ENCODE measurements at places on chromosomes 5 and 9.

- no peak for DNase-seq
Observed at GRCh38 chr5:85049020-85049419, 664.3 kb upstream of the EDIL3 start.

DNA sequence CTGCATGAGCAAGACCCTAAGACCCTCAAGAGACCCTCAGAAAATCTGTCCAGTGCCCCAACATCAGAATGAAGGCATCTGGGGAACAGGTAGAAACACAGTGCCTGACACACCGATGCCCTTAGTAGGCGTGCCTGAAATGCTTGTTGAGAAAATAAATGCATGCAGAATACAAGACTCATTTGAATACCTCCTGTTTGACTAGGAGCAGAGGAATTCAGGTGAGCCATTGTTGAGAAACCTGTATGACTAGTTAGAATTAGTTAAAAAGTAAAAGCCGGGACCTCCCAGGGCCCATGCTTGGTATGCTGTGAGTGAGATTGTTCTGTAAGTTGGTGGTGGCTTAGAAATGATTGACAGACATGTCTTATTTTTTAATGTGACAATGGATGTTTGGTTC, 55.0 kb downstream of the WWC1 start:
- DNase-seq = no peak

- no peak for DNase-seq
Observed at GRCh38 chr9:69931340-69931739, 110.7 kb downstream of the CFAP95 start.

- no peak for DNase-seq
Observed at GRCh38 chr9:4139196-4139595, 160.7 kb downstream of the GLIS3 start.

GRCh38 chr9:126860077-126860756, at the start of gene ZBTB34:
ZBTB34 (plus strand) TSS chr9:126860639; CDS start chr9:126879400, 18,761 bp downstream.
- DNase-seq = no peak

DNA sequence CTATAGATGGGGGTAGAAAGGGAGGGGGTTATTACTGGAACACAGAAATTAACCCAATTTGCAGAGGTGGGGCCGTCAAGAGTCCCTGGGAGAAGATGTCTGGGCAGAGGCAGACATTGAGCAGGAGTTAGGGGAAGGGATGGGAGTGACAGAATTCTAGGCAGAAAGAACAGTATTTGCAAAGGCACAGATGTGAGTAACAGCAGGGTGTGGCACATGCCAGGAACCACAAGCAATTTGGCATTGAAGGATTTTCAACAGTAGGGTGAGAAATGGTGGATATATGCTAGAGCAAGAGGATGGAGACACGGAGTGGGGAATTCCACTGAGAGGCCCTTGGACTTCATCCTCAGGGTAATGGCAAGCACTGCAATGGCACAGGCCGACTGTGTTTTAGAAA, 71.6 kb upstream of the FRRS1L start:
- no peak for DNase-seq

- DNase-seq = no peak
Observed at GRCh38 chr5:167546270-167546669, 745.2 kb upstream of the WWC1 start.

- no peak for DNase-seq
Observed at GRCh38 chr9:23567516-23568165, 258.4 kb downstream of the ELAVL2 start.

DNA sequence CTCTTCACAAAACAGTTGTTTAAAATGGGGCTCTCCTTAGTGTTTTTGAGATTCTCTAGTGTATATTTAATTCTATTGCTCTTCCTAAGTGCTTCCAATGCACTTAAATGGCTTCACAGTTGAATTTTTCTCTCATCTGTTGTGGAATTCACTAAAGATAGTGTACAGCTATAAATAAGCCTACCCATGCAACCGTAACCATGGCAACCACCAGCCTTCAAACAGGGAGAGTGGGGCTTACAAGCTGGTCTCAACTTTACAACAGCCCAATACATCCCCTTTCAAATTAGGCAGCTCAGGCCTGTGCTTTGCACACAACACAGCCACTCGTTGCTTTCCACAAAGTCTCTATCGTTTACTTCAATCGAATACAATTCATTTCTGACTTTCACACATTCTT, 144.0 kb upstream of the PLPPR1 start:
- DNase-seq = no peak

- DNase-seq = no peak
Observed at GRCh38 chr5:2298781-2299180, 416.1 kb upstream of the IRX4 start.

- DNase-seq = no peak
Observed at GRCh38 chr9:88974641-88975040, 16.6 kb upstream of the S1PR3 start.

DNA sequence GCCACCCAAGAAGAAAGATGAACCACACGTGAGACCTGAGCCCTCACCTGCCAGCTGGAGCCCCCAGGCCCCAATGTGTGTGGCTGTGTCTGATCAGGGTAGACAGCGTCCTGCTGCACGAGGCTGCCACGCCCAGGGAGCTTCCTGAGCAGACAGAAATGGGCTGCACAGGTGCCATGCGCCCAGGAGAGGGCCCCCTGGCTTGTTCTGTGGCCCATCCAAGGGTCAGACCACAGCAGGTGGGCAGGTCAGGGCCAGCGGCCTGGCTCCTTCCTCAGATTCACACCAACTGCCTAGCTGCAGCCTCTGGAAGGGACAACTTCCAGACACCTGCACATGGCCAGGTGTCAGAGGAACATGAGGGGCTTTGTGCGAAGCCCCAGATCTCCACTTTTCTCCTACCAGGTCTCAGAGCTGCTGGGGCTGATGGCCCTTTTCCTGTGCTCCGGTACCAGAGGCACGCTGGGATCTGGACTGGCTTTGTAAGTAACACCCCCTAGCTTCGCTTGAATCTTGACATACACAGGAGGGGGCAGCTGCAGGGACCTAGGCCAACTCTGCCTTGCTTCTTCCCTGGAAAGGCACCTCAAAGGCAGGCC, 10.8 kb downstream of the SARDH start:
- DNase-seq = no peak

DNA sequence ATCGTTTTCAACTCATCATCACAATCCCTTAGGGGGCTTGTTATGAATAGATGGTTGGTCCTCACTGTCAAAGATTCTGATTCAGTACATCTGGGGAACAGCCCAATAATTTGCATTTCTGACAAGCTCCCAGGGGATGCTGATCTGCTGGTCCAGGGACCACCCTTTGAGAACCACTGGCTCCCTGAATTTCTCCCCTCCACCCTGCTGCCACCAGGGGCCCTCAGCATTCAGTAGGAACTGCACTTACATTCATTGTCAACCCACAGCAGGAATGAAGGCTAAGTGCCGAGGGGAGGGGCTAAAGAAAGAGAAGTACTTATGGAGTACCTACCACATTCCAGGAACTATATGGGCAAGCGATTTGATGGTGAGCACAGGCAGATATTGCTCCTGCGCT, 85.9 kb downstream of the BOD1 start:
- no peak for DNase-seq

DNA sequence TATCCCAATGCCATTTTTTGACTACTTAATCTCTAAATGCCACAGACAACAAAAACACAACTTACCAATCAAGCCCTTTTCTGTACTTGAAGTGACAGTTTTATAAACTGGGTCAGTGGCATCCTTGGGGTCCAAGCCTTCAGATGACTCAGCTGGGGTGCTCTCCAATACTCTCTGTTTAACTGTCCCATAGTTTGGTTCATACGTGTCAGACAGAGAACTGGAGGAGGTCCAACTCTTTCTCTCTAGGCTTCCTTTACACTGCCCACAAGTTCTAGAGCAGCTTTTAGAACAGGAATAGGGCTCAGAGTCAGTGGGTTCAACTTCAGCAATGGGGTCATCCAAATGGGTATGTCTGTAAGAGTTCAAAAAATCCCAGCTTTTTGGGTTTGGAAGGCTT, 166.9 kb downstream of the CDC42SE2 start:
- DNase-seq = no peak

- DNase-seq = no peak
Observed at GRCh38 chr9:127578627-127578951, 33.5 kb upstream of the STXBP1 start.

DNA sequence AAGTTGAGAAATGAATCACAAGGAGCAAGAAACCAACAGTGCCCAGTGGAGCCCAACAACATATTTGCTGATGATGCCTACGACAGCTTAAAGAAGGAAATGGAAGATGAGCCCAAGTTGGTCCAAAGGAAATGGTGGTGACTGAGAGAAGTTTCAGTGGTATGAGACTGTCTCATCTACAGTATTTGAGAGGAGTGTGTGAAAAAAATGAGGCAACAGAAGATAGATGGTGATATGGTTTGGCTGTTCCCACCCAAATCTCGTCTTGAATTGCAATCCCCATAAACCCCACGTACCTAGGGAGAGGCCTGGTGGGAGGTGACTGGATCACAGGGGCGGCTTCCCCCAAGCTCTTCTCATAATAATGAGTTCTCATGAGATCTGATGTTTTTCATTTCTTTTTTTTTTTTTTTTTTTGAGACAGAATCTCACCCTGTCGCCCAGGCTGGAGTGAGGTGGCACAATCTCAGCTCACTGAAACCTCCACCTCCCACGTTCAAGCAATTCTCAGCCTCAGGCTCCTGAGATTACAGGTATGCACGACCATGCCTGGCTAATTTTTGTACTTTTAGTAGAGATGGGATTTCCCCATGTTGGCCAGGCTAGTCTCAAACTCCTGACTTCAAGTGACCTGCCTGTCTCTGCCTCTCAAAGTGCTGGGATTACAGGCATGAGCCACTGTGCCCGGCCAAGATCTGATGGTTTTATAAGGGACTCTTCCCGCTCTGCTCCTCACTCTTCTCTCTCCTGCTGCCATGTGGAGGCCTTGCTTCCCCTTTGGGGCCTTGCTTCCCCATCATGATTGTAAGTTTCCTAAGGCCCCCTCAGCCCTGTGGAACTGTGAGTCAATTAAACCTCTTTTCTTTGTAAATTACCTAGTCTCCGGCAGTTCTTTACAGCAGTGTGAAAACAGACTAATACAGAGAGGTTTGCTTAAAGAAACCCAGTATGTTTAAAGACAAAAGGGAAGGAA, 30.2 kb downstream of the EFCAB9 start:
- no peak for DNase-seq

- no peak for DNase-seq
Observed at GRCh38 chr5:98144710-98145109, 628.8 kb upstream of the RGMB start.

- no peak for DNase-seq
Observed at GRCh38 chr9:107218829-107219485, 64.1 kb upstream of the RAD23B start.

GRCh38 chr5:135690466-135690865, 111.7 kb upstream of the CXCL14 start:
- no peak for DNase-seq

- DNase-seq = no peak
Observed at GRCh38 chr9:106954558-106954957, 91.6 kb downstream of the ZNF462 start.

DNA sequence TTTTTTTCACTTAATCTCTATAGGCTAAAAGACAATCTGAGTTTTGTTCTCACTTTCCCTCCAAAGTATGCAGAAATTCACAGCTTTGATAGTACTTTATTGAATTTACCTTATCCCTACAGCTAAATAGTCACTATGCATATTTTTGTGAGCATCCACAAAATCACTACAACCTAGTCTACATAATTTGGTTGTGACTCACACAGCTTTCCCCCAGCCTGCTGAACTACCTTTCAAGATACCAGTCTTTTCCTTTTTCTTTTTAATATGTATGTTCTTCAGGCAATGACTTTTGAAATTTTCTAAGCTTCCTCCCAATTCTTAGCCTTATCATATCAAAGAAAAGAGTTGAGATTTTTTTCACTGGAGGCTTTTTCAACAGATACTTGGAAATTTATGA, 347.3 kb upstream of the CDH6 start:
- DNase-seq = no peak

- DNase-seq = no peak
Observed at GRCh38 chr5:133284306-133284705, 232.5 kb downstream of the HSPA4 start.

- no peak for DNase-seq
Observed at GRCh38 chr5:102532123-102532522, 33.3 kb upstream of the SLCO6A1 start.

DNA sequence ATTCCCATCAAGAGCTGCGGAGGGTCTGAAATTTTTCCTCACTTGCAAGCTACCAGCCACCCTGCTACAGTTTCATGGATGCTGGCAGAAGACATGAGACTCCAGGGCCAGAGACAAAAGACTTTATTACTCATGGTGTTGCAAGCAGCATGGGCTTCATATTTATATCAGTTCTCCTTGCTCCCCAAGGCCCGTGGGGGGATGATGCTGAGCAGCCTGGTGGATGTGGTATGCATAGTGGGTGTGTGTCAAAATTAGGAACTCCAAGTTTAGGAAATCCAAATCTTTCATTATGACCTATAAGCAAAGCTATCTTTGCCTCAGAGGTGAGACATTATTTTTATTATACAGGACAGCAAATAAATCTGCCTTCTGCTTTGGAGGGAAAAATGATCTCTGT, 105.7 kb upstream of the ALDH1B1 start:
- DNase-seq = no peak

- DNase-seq = no peak
Observed at GRCh38 chr5:83586874-83587776, 115.6 kb downstream of the VCAN start.
